IMR-90 (cell line): ENCODE measurements at places on chromosomes 1 and 21.
A peak's percentile ranks its signal among the peaks of the same experiment; 100 is the strongest.

- DNase-seq = peak; percentile 11
Observed at GRCh38 chr1:227901906-227902640, 45.7 kb downstream of the WNT9A start.

DNA sequence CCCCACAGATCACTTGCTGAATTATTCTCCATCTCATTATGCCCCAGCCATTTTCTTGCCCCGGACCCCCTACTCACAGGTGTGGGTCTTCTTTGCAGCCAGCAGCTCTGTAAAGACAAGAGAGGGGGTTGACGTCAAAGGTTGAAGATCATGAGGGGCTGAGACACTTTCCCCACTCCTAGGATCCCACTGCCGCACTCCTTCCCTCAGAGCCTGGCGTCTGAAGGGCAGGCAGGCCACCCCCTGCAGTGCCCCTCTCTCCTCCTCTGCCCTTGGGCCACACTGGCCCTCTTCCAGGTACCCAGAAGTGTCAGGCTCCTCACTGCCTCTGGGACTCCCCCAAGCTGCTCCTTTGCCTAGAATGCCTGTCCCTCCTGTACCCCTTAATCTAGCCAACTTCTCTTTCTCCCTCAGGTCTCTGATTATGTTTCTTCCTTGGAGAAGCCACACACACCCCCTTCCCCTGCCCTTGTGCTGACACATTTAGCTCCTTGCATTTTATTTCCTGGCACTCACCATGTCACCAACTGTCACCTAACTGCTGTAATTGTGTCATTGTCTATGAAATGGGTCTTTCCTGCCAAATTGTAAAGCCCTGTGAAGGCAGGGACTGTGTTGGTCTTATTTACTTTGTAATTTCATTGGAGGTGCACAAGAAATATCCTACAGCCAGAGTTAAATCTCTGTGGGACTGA lies 2.1 kb downstream of the RORC start:
- DNase-seq = no peak

DNA sequence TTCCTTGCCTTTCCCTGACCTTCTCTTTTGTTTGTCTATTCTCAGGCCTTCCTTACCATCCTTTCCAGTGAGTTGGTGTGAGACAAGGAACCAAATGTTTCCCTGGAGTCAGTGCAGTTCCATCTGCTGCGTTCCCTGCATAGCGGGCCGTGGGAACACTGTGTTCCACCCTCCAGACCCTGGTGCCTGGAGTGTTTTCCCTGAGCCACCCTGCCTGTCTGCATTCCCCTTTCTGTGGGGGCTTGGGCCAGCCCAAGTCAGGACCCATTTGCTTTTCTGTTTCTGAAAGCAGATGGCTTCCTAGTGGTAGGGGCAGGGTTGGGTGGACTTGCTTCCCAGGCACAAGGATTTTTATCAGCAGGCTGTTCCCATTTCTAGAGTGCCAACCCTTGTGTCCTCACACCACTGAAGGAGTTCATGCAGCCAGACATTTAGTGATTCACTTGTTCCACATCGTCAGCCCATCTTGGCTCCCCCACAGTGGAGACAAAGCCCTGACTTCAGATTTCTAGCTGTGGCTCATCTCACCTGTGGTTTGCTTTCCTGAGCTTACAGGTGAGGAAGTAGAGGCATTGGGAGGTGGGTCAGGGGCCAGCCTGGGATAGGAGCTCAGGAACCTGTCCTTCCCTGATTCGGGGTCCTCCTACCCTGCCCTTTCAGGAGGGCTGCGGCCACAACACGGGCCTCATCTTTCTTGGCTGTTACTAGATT lies 14.1 kb upstream of the MYOG start:
- DNase-seq = no peak

GRCh38 chr1:64969305-64970046 lies 3.1 kb upstream of the JAK1 start:
- DNase-seq = peak; percentile 11

DNA sequence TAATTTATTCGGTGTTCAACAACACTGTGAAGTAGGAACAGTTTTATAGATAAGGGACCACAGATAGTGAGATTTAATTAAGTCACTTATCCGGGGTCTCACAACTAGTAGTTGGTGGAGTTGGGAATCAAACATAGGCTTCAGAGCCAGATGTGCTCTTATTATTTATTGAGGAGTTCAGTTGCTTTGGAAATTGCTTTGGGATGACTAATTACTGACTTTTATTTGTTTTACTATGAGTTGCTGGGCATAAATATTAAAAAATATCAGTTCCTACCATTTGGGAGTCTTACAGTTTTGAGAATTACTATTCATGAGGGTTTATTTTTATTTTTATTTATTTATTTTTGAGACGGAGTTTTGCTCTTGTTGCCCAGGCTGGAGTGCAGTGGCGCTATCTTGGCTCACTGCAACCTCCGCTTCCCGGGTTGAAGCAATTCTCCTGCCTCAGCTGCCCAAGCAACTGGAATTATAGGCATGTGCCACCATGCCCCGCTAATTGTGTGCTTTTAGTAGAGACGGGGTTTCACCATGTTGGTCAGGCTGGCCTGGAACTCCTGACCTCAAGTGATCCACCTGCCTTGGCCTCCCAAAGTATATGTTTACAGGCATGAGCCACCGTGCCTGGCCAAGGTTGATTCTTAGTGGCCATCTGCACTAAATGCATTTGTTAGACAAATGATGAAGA lies 27.7 kb downstream of the THRAP3 start:
- DNase-seq = peak; percentile 49

GRCh38 chr1:56866656-56867055 lies 12.1 kb downstream of the C8A start:
- DNase-seq = peak; percentile 88

DNA sequence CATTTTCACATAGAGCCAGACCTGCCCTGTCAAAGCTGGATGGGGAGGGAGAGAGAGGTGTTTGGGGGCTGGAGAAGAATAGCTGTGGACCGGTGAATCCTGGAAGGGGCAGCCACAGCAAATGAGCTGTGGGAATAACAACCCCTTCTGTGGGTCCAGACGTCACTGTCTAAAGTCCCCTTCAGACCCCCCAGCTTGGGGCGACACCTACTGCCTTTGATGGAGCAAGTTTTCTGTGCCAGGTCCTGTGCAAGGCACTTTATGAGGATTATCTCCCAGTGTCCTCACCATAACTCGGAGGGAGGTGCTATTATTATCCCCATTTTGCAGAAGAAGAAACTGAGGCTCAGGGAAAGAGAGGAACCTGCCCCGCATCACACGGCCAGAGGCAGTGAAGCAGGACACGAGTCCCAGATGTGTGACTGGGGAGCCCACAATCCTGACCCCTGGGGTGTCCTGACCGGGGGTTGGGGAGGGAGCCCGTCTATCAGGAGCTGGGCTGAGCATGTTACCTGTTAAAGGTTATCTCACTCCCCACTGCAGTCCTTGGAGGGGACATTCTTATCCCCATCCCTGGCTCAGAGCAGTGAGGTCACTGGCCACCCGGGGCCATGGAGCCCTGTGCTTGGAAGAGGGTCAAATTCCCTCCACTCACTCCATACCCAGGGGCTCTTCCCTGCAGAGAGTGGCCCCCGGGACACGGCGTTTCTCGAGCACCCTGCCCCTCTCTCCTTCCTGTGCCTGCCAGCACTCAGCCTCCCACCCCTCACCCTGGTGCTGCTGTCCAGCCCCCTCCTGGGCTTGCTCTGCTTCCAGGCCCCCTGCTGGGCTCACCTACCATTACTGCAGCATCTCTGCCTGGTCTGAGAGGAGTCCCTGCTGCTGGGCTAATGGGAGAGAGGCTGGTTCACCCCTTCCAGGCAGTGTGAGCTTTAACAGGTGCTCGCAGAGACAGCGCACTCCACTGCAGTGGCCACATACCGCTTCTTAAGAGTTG lies 132.9 kb downstream of the PTPRU start:
- no peak for DNase-seq

DNA sequence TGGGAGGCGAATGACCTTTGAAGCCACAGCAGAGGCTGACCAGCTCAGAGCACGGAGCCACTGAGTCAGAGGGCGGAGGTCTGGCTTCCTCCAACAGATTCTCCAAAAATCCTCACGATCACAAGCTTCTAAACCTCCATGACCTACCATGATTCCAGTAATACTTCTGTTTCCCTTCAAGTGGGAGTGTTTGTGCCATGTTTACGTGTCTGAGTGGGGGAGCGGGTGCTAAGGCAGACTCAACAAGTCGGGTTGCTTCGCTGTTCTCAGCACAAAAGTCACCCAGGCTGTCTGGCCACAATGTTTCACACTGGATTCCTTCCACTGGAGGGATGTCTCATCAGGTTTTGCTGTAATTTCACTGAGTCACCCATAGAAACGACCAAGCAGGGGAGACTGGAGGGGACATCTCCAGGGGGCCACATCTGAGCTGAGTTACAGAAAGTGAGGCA lies 86.2 kb downstream of the SLC66A1 start:
- peak; percentile 99 for DNase-seq

DNA sequence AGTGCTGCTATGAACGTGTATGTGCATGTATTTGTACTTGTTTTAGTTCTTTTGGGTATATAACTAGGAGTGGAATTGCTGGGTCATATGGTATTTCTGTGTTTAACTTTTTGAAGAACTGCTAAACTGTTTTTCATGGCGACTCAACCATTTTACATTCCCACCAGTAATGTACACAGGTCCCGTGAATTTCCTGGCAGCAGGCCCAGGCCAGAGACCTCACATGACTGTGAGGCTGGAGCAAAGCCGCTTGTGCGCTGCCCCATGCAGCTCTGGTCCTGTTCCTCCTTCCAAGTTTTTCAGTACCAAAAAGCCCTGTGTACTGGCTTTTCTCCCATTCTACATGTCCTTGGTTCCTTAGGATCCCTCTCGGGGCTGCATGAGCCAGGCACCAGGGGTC lies 29.6 kb downstream of the ACOT11 start:
- peak; percentile 68 for DNase-seq

- peak; percentile 78 for DNase-seq
Observed at GRCh38 chr21:45041351-45041805, 33.0 kb upstream of the ADARB1 start.

GRCh38 chr1:214514032-214514818 lies 37.2 kb downstream of the PTPN14 start:
- DNase-seq = peak; percentile 80

DNA sequence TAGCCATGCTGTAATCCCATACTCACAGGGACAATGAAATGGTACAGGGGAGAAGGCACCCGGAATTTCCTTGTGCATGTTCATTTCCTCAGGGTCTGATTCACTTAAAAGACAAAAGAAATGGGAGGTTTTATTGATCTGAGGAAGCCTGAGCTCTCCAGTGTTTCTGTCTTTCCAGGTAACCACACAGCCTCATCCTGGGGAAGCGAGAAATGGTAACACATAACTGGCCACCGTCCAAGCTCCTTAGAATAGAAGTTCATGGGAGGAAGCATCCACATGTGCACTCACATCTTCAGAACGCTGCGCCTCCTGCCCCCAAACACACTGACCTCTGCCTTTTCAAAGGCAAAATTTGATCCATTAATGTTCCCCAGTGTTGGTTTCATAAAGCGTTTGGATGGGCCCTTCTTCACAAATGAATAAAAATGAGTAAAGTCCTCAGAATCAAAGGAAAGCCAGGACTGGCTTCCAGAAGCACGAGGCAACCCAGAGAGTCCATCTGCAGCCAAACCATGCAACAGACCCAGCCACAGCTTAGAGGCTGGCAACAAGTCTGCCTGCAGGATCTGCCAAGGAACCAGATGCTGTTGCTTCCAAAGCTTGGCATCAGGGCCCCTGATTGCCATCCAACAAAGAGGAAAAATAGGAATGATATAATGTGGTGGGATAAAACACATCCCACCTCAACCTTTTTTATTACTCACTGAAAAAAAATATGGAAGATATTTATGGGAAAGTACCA lies 120.3 kb downstream of the ZBTB18 start:
- no peak for DNase-seq

DNA sequence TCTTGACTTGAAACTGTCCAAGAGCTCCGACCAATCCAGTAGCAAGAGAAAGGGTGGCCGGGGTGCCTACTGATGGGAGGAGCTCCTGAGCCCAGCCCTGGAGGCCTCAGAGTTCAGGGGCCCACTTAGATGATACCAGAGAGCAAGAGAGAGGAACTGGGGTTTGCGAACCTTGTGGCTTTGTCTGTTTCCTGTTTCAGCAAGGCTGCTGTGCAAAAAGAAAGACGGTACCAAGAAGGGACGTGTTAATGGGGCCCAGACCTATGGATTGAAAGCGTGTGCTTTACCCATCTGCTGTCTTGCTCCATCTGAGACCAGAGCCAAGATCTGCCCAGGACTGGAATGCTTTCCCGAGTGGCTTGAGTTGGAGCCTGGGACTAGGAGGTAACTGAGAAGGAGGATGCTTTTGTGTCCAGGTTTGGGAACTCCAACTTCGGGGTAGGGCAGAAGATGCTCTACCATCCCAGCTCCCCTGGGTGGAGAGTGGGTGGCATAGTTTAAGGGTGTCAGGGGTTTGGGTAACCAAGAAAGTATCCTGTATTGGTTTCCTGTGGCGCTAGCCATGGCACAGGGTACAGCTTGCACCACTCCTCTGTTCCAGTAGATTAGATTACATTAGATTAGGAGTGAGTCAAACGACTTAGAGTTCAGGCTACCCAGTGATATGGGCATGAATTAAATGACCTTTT lies at the start of gene TRAF3IP3:
TRAF3IP3 (plus strand) TSS at position 128 of the 689 bp plus-strand sequence. CDS start 3,987 bp downstream, outside the sequence.
- no peak for DNase-seq

- DNase-seq = no peak
Observed at GRCh38 chr1:73813716-73814115, 384.3 kb downstream of the LRRIQ3 start.

GRCh38 chr1:248165186-248165585 lies 9.4 kb upstream of the OR2M2 start:
- DNase-seq = no peak

- no peak for DNase-seq
Observed at GRCh38 chr21:39575775-39576174, 37.0 kb upstream of the B3GALT5 start.

- DNase-seq = no peak
Observed at GRCh38 chr21:40474513-40474912, 372.4 kb downstream of the DSCAM start.

- no peak for DNase-seq
Observed at GRCh38 chr1:236509647-236510401, 14.0 kb upstream of the LGALS8 start.

DNA sequence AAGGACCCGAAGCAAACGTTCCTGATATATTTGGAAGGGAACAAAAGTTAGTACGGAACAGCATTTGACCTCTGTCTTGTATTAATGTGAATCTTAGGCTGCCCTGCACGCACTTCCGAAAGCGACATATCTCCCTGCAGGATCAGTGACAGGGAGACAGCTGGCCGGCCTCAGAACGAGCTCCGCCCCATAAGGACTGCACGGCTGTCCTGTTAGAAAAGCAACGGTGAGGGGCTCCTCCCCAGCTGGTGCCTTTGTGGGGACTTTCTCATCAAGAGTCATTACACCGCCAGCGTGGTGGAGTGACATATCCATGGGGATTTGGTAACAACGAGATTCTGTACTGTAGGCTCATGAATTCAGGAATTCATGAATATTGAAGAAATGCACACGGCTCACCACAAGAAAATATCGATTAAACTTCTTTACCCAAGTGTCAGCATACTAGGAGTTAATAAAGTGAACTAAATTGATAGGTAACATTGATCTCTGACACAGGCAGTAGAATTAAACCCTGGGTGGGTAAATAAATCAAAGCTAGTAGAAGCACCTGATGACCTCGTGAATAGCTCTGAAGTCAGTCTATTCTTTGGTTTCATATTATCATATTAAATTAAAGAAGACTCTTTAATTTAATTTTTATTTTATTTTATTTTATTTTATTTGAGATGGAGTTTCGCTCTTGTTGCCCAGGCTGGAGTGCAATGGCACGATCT lies 8.1 kb upstream of the GREM2 start:
- DNase-seq = no peak
